ENCODE measurements at places on chromosomes 7 and 10.
A peak's percentile ranks its signal among the peaks of the same experiment; 100 is the strongest.

GRCh38 chr10:79311581-79312407, 35.5 kb upstream of the PPIF start:
- no peak for DNase-seq

GRCh38 chr10:86708783-86709380, 40.6 kb downstream of the LDB3 start:
- DNase-seq = no peak

GRCh38 chr10:127215866-127216265, 19.5 kb upstream of the INSYN2A start:
- DNase-seq = no peak

- no peak for DNase-seq
These were observed 262.8 kb downstream of the ZEB1 start for GRCh38 chr10:31581741-31582323.

GRCh38 chr10:96863922-96864543, 31.9 kb downstream of the LCOR start:
- DNase-seq = no peak

- no peak for DNase-seq
These were observed 141.6 kb downstream of the TSPAN12 start for GRCh38 chr7:120716307-120716706.

- DNase-seq = no peak
These were observed 81.1 kb upstream of the FZD1 start for GRCh38 chr7:91182819-91183764.

DNA sequence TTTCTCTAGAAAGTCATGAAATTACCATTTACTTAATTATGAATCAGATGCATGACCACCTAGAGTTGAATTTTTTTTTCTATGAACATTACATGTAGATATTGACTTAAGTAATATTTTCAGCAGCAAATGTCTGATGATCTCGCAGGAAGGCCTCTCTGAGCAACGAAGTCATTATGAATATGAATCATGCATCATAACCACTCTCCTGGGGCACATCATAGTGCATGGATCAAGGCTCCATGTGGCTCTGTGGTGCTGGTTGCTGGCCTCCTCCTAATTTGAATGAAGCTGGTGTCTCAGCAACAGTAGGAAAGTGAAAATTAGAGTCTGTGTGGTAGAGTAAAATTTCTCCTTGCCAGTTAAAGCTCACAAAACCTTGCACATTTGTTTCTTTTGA, 121.4 kb upstream of the INHBA start:
- no peak for DNase-seq

GRCh38 chr7:37032258-37032601, 307.9 kb upstream of the AOAH start:
- DNase-seq = no peak

DNA sequence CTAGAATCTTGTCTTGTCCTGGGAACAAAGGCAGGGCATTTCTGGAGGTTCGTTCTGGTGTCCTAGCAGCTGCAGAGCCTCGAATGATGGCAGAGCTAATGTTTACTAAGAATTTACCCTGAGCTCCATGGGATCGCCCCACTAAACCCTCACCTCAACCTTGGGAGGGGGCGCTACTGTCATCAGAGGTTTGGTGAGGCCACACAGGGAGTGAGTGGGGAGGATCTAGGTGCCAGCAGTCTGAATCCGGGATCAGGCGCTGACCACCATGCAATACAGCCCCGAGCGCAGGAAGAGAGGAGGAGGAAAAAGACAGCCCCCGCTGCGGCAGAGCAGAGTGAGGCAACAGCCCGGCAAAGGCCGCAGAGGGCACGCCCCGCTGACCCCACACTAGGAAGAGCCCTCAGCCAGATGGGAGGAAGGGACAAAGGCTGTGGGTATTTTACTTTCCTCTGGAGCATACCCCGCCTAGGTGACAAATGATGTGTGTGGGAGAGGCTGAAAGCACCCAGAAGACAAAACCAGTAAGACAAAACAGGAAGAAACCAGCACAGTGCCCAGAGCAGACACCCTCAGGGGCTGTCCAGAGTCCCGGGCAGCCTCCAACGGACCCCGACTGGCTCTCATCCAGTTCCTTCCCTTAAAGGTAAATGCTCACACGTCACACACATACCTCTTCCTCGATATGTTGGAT, 103.5 kb downstream of the FAM53B start:
- no peak for DNase-seq

DNA sequence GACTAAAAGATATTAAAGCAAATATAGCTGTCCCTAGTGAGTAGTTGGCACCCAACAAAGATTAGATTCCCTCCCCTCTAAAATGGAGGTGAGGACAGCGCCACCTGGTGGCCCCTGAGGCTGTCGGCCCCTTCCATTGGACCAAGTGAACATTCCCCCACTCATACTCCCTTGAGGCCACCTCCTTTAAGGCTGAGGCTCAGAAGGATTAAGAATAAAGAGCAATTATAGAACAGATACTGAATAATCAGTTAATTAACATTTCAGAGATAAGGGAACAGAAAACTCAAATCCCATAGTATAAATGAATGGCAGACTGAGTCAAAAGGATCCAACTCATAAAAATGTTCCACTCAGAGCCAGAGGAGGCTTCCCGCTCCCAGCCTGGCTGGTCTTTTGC, 130.4 kb upstream of the GHITM start:
- DNase-seq = no peak

GRCh38 chr10:114899982-114900381, 38.0 kb upstream of the TRUB1 start:
- no peak for DNase-seq

DNA sequence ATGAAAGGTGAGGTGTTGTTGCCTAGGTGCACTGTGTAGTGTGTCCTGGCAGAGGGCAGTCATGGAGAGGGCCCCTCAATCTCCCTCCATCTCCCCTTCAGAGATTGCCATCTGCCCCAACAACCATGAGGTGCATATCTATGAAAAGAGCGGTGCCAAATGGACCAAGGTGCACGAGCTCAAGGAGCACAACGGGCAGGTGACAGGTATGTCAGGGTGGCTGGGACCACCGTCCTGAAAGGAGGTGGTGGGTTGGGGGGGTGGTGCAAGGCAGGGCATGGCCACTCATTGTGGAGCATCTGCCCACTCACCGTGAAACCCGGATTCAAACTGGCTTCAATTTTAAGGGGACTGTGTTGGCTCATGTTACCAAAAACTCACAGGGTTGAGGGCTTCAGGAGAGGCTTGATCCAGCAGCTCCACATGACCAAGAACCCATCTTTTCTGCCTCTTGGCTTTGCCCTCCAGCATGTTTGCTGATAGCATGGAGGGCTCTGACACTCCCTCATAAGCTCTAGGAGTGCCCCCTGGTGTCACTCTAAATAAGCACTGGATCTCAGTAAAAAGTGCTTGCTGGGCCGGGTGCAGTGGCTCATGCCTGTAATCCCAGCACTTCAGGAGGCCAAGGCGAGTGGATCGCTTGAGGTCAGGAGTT, 12.2 kb downstream of the ARPC1B start:
- no peak for DNase-seq

- peak; percentile 12 for DNase-seq
These were observed 23.8 kb upstream of the GLCCI1 start for GRCh38 chr7:7944619-7945282.

Measured in activated T-helper 1 cell treated with anti-CD3 and anti-CD28 coated beads, Interleukin-2, amount 50 U/mL, for 16 hours (primary cell).